ENCODE measurements at places on chromosomes 7 and 10.
A peak's percentile ranks its signal among the peaks of the same experiment; 100 is the strongest.

DNA sequence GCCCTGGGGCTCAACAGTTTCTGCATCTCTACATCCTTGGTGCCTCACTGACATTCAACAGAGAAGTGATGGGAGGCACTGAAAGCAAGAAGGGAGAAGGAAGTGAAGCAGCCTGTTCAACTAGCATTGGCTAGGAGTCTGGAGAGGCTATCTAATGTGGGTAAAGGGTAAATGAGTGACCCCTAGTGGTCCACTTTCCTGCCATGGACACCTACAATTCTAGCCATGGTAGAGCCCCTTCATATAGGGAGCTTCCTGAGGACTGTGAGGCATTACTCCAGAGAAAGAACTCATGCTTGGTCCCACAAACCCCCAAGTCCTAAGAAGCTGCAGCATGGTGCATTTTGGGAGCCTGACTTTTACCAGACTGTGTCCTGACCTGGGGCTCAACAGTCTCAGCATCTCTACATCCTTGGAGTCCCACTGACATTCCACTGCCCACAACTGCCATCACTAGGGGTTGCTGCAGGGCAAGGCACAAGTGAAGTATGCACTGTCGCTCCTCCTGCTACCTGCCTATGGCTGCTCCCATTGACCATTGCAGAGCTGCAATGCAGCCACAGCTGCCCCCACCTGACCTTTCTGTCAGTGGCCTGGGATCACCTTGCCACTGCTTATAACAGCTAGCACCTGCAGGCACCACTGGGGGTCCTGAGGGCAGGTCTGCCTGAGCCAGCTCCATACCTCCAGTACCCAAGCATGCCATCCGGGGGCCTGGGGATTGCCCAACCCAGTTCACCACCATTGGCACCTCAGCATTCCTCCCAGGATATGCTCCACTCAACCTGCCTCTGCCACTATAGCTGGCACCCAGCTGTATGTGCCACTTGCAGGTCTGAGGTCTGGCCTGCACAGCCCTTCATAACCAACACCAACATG lies 44.1 kb upstream of the CDK6 start:
- DNase-seq = peak; percentile 24

GRCh38 chr7:33998476-33998875 lies 93.1 kb downstream of the BMPER start:
- no peak for DNase-seq

DNA sequence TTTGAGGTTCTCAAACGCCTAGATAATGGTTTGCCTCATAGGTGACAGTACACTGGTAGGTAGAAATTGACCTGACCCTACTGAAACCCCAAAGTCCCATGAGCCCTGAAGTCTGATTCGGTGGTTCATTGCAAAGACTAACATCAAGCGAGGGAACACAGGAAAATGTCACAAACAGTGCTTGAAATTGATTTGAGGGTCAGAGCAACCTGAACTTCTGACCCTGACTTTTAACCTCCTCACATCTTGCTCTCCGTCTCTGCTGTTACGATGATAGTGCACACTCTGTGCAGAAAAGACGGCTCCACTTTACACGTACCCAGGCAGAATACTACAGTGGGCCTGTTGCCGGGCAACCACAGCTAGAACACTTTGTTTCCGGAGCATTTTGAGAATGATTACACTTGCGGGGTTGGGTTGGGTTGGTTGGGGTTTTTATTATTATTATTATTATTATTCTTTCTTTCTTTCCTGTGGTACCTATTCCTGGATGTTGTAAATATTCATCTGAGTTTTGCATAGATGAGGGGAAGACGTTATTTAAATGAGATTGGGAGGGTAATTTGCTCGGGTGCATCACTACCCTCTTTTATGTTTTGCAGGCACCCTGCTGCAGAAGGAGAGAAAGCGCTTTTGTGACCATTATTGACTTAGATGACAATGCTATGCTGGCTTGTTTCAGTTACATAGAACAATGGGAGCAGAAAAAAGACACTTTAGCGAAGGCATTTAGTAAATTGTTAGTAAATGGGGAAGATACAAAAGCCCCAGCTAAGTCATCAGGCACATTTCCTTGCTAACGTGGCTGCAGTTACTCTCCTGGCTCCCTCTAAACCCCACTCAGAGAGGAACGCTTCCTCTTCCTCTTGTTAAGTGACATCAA lies 438.1 kb upstream of the NRP1 start:
- DNase-seq = no peak

DNA sequence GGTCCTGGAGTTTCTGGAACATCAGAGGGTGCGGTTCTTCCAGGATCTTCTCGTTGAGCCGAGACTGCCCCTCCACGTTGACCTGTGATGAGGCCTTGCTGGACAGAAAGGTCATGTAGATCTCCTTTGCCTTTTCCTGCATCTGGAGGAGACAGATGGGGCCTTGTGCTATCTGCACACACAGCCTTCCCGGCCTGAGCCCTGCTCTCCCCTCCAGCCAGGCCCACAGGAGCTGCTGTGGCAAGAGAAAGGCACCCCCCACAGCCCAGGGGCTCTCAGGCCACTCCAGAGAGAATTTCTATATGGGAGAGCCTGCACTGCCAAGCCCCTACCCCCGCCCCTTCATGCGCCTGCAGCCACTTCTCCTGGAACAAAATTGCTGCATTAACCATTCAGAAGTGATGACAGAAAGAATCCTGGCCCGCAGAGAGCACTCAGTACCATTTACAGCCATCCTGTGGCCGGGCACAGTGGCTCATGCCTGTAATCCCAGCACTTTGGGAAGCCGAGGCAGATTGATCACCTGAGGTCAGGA lies 26.9 kb downstream of the RGS10 start:
- DNase-seq = no peak

DNA sequence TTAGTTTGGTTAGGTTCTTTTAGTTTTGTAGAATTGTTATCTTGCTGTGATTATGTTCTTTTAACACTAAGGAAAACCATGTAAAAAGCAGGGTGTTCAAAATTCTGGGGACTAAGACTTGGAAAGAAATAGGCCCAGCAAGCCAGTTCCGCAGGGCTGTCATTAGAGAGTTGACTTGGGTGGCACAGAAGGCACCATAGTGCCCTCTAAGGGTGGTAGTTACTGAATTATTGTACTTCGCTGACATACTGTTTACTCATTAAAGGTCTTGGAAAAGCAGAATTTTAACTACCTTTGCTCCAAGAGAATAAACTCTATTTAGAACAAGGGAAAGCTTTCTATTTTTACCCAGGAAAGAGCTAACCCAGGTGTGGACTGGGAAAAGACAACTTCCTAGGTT lies 86.5 kb downstream of the OTUD1 start:
- DNase-seq = peak; percentile 20

DNA sequence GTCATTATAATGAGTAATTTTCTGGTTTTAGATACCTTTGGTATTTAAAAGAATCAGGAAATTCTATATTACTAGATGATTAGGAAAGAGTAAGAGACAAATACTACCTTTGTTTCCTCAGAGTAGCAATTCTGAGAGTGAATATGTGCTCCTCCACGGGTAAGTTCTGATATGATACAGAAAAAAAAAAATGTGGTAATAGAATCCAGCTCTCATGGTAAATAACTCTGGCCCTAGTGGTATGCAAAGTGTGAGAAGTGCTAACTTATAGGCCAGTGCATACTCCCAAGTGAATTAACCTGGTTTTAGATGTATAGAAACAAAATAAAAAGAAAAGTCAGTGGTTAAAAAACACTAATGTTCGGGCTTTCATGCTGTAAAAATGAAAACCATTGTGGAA lies 512.6 kb upstream of the SEMA3D start:
- no peak for DNase-seq

DNA sequence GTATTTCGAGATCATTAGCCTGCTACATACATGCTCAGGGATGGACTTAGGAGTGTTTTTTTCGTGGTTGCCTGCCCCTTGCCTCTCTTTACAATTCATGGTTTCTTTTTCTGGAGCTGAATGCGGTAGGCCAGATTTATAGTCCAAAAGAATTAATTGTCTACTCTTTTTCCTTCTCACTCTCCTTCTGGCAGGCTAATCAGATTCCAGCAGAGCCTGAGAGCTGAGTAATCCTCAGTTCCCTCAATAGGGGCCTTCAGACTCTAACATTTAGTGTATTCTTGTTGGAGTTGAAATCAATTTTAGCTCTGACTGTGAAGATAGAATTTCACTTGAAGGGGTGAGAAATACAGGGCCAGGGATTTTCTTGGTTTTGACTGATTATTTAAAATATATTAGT lies 16.4 kb downstream of the SORCS3 start:
- DNase-seq = no peak

GRCh38 chr10:128325788-128326187 lies 199.6 kb upstream of the MKI67 start:
- no peak for DNase-seq

GRCh38 chr7:29806208-29806994 lies at the start of gene WIPF3:
Gene WIPF3, plus strand, starts transcription at chr7:29806508. Its CDS starts 28,217 bp downstream, at chr7:29834725.
- DNase-seq = peak; percentile 40

DNA sequence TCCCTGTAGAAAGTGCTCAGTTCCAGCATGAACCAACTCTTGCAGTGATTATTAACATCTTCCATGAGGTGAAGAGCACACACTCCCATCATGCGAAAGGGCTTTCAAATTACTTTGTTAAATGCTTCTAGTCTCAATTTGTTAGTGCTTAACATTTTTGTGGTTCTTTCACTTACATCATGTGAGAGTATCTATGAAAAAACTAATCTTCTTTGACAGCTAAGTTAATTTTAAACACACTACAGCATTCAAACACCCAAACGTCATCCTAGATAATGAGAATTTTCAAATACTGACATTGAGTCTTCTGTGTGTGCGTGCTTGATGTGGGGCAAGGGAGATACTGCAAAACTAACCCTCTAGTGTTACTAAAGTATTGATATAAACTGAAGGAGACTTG lies 84.8 kb downstream of the ETV1 start:
- no peak for DNase-seq

- no peak for DNase-seq
These were observed 142.1 kb downstream of the JCAD start for GRCh38 chr10:29917311-29917710.

DNA sequence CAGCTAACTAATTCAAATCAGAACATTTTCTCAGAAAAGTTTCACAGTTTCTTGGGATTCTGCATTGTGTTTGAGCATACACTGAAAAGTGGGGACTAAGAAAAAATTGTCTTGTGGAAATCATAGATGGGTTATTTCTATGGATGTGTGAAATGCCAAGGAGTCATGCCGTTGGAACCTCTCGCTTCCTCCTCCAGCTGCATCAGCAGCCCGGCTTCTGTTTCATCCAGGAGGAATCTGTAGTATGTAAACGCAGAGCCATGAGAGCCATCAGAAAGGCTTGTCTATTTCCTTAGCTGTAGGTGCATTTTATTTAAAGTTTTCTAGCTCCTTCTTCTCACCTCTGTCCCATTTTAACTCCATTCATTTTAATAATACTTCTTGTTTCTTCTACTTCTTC lies 1144.1 kb downstream of the GATA3 start:
- no peak for DNase-seq
